ENCODE measurements at places on chromosomes 7 and 10.

GRCh38 chr7:99525713-99526440 is 21.4 kb downstream of the ZKSCAN5 start:
- DNase-seq = no peak

DNA sequence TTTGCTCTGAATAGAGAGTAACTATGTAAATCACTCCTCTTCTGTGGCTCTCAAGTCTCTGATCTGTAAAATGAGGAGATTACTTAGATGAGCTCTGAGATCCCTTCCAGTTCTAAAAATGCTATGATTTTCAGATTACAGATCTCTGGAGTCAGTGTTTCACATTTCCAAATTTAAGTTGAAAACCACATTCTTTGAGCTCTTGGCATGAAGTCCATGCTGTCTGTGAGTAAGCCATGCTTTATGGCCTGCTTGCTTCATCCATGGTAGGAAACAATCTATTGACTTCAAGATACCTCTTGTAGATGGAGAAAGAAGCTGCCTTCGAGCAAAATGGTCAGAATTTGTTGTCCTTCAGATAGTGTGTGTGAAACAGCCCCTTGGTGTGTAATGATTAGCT is 64.9 kb downstream of the CELF2 start:
- no peak for DNase-seq

DNA sequence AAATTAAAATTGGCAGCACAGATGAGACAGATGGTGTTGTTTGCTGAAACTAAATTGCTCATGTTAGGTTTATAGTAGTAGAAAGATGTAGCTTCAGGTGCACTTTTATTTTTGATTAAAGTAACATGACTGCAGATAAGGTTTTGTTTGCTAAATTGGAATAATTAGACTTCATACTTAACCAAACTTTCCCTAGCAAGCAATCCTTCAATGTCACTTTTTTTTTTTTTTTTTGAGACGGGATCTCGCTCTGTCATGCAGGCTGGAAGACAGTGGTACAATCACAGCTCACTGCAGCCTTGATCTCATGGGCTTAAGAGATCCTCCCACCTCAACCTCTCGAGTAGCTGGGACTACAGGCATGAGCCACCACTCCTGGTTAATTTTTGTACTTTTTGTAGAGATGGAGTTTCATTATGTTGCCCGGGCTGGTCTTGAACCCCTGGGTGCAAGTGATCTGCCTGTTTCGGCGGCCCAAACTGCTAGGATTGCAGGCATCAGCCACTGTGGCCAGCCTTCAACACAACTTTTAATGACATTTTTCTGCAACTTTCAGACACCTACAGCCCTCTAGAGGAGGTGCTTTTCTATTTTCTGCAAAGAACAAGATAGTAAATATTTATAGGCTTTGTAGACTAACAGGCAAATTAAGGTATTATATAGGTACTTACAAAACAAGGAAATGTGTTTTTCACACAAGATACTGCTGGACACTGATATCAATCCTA is 84.8 kb upstream of the CCNY start:
- DNase-seq = no peak

DNA sequence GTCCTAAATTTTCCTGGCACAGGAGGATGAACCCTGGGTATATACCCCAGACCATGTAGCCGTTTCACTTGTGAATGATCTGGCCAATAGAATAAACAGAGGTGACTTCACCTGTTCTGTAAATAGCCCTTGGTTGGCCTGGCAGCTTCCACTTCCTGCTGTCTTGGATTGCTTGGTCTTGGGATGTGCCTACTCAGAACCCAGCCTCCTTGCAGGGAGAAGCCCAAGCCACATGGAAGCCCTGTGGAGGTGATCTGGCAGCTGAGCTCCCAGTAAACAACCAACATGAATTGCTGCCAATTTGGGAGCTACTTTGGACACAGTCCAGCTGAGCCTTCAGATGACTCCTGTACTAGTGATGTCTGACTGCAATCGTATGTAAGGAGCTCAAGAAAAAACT is 4.8 kb upstream of the RAPGEF5 start:
- no peak for DNase-seq

DNA sequence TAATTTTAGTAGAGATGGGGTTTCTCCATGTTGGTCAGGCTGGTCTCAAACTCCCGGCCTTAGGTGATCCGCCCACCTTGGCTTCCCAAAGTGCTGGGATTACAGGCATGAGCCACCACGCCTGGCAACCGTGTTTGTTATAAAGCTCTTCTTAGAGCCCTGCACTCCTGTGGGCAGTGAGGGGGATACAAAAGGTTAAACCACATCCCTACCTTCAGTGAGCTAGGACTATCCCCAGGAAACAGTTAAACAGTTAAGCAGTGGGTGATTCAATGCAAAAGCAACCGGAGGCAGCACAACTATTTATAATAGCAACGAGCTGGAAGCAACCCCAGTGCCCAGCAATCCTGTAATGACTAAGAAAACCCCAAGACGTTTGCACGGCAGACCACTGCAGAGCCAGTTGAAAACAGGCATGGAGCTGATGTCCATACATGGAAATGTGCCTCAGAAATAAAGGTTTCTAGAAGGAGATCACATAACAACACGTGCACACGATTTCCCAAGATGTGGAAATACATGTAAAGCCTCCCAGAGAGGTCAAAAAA is 107.2 kb upstream of the LYZL2 start:
- no peak for DNase-seq

DNA sequence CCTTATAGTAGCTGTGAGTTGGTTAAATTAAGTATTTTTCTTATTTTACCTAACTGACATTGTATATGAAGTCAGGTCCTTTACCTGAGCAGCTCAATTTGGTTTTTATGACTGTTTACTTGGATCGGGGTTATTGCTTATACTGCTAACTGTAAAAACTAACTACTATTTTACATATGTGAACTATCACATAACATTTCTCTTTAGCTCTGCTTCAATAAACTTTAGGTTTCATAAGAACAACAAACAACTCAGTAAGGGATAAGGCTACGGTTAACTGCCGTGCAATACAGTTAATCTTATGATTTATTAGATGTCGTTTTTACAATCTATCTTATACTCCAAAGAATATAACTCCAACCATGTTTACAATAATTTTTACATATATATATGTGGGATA is 480.2 kb downstream of the PARD3 start:
- no peak for DNase-seq

DNA sequence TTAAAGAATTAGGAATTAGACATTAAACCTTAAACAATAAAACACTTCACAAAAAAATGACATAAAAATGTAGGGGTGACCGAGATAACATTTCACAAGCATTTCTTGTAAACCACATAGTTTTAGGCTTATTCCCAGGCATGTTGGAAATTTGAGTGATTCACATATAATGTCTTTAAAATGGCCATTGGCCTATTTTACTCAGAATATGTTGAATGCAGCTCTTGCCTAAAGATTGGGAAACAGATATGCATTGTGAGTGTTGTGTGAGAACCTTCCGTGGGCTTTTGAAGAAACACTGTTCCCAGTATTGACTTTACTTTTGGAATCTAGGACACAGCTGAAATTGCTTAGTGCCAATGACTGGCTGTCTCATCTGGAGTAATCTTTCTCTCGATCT is 79.6 kb downstream of the ARL5B start:
- DNase-seq = no peak

Data from head of caudate nucleus (tissue), 42 donors.